ENCODE measurements at places on chromosomes 4 and X. TPM values are rescaled to one million over a fixed set of nuclear protein-coding genes. Genes with fewer than 3 reads are reported as not detected.

CENPVL1 gene
- not detected for total RNA-seq

HTN3 gene
- not detected for total RNA-seq

SMR3B gene
- total RNA-seq = not detected

HMX1 gene
- total RNA-seq = not detected

ZNF157 gene
- not detected for total RNA-seq

BDH2 gene
- 31.4 TPM for total RNA-seq

FGG gene
- not detected for total RNA-seq

GPR173 gene
- 1.1 TPM for total RNA-seq

SLITRK4 gene
- not detected for total RNA-seq

PSMD10 gene
- 66.8 TPM for total RNA-seq

TEX11 gene
- total RNA-seq = not detected

Measured in dermis lymphatic vessel endothelial cell (primary cell).